Activated naive CD4-positive, alpha-beta T cell treated with Interleukin-2 at 50 U/mL for 16 hours (primary cell): ENCODE measurements at places on chromosomes 1 and 21.

DNA sequence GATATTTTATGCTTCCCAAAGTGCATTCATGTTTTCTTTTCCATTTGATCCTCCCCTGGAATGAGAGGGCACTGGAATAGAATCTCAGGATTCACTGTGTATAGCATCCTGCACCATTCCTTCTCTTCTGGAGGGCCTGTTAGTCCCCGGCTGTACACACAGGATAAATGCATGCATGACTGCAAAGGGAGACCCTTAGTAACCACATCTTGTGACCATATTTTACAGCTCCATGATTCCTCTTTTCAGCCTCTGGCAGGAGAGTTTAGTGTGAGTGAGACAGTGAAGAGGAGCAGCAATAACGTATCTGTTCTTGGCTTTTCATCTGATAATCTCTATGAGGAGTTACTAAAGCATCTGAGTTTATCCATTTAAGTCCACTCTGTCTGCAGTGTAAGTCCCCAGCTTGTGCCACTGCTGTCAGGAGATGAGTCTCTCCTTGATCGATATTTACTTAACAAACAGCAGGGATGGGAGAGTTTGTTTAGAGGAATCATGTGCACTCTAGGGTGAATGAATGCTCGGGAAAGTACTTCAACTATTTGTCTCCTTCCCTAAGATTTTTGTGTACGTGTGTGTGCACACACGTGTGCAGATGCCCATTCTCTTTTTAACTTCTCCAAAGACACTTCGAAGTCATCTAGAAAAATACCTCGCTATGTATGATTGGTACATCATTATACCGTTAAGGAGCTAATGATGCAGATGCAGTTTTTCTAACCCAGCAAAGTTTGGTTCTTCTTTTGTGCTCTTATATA lies 41.1 kb downstream of the PROX1 start:
- DNase-seq: no peak

- no peak for DNase-seq
Measured at GRCh38 chr21:39037807-39038405, 145.3 kb downstream of the PSMG1 start.

DNA sequence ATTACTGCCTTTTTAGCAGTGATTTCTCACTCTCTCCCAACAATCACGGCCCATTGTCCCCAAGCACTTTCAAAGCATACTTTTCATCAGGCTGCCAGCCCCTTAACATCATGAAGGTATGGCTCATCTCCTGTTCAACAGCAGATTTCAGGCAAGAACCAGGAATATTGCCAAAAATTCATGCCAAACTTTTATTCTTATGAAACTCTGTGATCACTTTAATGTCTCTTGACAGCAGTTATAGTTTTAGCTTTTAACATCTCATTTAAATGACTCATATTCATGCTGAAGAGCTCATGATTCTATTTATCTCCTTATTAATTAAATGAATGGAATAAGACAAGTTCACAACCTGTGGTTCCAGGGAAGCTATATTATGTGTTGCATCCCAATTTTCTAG lies 235.1 kb downstream of the GRIK1 start:
- no peak for DNase-seq

- DNase-seq: no peak
Measured at GRCh38 chr21:17763288-17764037, 55.7 kb downstream of the C21orf91 start.

GRCh38 chr1:36911561-36912364 lies 122.6 kb downstream of the GRIK3 start:
- DNase-seq: no peak

DNA sequence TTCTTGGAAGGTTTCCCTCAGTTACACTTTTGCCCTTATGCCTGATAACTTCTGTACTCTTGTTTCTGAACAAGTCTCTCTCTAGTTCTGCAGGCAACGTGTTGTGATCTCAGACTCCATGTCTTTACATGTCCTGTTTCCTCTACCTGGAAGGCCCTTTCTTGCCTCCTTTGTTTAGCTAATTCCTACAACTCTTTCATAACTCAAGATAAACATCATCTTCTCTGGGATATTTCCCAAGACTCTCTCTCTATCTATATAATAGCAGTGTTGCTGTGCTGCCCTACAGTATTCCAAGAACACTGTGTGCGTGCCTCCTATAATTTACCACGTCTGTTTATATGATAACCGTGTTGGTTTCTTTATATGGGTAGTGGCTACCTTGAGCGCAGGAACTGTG lies 47.8 kb downstream of the CHRM3 start:
- DNase-seq: no peak

- DNase-seq: no peak
Measured at GRCh38 chr1:206854401-206855129, 10.9 kb upstream of the IL20 start.

- no peak for DNase-seq
Measured at GRCh38 chr1:1440262-1441001, 4.9 kb downstream of the VWA1 start.

DNA sequence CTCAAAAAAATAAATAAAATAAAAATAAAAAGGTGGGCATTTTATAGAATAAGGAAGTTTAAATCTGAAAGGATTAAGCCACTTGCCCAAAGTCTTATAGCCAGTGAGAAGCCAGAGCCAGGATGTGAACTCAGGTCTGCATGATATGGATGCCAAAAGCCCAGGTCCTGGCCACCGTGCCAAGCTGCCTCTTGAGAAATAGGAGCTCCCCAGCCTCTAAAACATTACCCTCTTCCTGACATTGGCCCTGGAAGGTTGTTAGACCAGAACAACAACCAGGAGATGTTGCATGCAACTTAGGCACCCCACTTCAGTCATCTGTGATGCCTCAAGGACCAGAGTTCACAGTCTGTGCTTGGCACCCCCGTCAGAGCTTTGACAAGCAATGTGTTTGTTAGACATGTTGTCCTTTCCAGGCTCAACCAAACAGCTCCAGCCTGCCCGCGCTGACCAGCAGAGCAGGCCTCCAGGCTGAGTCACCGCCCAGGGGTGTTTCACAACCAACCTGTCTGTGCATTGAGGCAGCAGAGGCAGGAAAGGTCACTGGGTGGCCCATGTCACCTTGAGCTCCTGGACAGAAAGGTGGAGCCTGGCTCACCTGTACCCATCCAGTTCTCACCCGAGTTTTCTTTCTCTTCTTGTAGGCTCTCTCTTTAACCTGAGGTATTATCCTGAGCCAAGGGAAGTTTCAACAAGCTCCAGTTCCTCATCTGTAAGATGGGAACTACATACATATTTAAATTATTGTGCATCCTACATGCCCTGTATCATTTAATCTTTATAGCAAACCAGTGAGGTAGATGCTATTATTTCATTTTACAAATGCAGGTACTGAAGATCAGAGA lies 14.9 kb upstream of the MED18 start:
- no peak for DNase-seq

DNA sequence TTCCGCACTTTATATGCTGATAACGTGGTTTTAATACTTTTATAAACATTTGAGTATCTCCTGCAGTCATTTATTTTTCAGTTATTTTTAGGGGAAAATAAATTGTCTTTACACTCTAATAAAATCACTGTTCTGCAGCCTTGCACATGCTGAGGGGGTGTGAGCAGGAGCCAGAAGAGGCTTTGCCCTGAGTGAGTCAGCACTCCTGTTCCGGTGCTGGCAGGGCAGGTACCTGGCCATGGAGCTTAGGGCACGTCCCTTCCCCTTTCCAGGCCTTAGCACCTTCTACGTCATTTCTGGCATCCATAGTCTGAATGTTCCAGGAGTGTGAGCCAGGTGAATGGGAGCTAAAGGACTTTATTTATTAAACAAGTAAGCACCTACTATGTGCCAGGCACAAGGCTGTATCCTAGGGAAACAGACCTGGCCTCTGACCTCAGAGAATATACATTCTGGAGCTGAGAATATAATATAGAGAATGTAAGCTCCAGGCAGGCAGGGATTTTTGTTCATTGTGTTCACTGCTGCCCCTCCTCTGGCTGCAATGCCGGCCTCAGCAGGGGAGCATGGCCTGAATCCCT lies 402.9 kb downstream of the PTPRU start:
- DNase-seq: no peak
